ENCODE measurements at places on chromosomes 6 and 20.

DNA sequence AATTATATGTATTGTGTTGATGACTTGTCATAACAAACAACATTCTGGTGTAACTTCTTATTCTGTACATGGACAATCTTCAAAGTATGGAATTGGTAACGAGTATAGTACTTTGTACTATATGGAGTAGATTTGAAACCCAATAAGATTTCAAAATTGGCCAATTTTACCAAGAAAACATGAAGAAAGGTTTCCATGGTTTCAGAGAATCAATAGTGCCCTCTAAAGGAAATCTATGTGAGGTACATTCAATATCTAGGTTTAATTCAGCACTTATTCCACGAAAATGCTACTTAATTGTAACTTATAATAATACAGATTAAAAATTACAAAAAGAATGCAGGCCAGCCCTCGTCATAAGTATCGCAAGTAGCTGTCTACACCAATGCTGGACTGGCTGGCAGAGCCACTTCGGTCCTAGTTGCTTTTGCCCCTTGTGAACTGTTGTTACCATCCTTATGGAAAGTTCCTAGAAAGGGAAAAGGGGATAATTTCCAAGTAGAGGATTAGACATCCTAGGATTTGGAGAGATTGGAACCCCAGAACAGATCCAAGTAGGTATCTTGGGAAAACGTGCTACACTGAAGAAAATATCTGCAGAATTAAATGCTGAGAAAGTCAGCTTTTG, 70.9 kb downstream of the LCA5 start:
- DNase-seq: peak; percentile 53

DNA sequence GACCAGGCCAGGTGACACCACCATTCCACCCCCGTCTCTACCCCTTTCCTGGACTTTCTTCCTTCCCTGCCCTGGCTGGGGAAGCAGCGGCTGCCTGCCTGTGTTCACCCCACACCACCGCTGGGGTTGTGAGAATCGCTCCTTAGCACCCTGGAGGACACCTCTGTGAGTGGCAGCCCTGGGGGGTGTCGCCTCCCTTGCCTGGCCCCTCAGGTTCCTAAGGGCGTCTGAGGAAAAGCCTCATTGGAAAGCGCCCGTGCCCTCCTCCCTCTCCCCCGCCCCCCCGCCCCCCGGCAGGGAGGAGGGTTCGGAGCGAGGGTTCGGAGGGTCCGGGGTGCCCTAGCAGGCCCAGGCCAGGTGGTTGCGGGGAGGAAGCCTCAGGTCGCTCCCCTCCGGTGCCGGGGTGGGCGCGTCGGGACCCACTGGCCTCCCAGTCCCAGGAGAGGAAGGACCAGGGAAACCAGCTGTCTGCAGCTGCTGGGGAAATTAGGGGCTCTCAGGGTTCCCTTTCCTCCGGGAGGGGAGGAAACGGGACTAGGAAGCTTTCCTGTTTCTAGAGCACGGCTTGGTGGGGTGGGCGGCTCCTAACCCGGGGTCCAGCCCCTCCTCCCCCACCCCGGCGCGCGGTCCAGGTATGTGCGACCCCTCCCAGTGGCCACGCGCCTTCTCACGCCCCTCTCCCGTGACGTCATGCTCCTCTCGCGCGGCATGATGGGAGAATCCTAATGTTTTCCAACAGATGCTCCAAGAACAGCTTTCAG, at the start of gene PHACTR3:
Gene PHACTR3, plus strand, starts transcription at position 760 of the 761 bp plus-strand sequence. CDS start 475 bp downstream, outside the sequence.
- no peak for DNase-seq

DNA sequence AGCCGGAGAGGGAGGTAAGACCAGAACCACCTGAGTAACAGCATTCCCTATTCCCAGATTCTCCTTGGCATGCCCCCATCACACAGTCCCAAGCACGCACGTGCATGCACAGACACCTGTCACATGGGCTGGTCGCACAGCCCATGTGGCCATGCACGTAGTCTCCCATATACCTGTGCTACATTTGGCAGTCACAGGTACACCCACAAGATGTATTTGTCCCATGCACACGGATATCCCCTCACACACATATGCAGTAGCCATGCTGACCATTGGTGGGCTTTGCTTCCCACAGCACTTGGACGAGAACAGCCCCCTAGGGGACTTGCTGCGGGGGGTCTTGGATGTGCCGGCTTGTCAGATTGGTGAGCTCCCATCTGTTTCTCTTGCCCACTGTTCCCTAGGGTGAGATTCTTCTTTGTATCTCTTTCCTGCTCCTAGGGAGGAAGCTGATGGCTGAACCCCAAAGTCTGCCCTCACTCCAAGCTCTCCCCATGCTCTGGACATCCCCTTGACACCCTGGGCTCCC, 31.9 kb downstream of the PLCG1 start:
- DNase-seq: no peak

DNA sequence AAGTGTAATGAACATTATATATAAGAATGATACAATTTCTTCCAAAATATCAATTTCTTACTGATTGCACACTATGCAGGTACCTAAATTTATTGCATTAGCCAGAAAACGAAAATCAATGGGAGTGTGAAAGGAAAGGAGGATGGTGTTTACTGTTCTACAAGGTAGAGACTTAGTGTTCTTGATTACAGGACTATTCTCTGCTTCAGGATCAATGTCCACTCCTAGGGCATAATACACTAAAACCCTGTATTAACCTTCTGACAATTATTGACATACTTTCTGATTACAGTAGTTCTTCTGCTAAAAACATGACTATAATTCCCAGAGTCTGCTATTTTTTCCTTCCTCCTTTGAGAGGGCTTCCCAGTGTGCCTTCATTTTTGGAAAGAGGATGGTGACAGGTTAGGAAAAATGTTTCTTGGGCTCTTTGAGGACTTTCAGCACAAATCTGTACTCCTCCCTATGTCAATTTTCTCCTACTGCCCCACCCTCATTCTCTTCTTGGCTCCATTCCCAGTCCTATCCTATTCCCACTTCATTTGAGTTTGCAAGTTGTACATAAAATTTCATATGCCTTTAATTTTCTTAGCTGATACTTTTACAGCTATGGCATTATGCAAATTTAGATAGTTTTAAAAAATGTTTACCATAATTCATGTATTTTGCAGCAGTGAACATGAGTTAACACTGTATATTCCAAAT, 278.9 kb downstream of the CENPW start:
- DNase-seq: no peak

GRCh38 chr6:170529839-170530469, 23.2 kb downstream of the PSMB1 start:
- DNase-seq: peak; percentile 66

DNA sequence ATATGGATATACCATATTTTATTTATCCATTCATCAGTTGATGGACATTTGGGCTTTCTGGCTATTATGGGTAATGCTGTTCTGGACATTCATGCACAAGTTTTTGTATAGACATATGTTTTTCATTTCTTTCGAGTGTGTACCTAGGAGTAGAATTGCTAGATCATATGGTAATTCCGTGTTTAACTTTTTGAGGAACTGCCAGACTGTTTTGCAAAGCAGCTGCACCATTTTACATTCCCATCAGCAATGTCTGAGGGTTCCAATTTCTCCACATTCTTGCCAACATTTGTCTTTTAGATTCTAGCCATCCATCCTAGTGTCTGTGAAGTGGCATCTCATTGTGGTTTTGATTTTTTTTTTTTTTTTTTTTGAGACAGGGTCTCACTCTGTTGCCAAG, 20.8 kb downstream of the SRC start:
- no peak for DNase-seq

DNA sequence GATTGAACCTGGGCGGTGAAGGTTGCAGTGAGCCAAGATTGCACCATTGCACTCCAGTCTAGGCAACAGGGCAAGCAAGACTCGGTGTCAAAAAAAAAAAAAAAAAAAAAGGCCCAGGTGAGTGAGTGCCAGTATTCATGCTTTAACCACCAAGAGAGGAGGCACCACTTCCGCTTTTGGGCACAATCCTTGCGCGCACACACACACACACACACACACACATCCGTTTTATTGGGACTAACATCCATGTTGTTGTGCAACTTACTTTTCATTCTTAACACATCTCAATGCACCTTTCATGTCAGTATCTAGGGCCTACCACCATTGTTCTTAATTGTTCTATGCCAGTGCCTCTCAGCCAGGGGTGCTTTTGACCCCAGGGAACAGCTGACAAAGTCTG, 263.0 kb downstream of the CDC5L start:
- DNase-seq: no peak

DNA sequence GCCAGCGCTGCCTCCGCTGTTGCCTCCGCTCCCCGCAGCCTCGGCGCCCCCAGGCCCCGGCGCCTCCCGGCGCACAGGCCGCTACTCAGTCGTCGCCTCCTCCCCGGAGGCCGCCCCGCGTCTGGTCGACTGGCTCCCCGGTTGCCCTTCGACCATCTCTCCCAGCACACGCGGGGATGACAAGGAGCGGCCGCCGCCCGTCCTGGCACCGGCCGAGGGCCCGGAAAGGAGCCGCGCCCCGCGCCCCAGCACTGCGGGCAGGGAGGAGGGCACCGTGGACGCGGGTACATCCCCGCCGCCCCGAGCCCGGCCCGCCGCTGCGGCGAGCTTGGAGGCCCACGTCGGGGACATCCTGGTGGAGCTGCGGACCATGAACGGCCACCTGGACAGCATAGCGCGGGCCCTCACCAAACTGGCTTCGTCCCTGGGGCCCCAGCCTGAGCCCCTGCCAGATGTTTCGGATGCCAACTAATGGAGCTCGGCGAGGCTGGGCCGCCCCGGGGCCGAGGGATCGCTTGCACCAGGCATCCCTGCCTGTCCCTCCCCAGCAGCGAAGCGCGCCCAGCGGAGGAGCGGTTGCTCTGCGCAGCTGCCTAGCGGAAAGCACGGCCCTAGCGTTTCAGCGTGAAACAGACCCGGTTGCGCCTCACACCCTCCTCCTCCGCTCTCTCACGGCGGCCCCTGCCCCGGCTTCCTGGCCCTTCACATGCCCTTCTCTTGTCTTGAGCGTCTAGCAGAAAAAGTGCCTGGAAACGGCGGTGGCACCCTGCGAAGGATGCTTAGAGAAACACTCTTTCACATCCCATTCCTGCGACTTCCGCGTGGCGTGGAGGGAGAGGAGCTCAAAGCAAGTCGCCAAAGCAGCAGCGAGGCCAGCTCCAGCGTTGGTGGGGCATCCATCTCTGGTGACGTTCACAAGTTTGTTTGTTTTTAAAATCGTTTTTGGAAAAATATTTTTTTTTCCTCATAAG, 285.8 kb upstream of the SUPT3H start:
- peak; percentile 62 for DNase-seq

GRCh38 chr6:136655239-136656014, 105.2 kb upstream of the MAP7 start:
- no peak for DNase-seq

DNA sequence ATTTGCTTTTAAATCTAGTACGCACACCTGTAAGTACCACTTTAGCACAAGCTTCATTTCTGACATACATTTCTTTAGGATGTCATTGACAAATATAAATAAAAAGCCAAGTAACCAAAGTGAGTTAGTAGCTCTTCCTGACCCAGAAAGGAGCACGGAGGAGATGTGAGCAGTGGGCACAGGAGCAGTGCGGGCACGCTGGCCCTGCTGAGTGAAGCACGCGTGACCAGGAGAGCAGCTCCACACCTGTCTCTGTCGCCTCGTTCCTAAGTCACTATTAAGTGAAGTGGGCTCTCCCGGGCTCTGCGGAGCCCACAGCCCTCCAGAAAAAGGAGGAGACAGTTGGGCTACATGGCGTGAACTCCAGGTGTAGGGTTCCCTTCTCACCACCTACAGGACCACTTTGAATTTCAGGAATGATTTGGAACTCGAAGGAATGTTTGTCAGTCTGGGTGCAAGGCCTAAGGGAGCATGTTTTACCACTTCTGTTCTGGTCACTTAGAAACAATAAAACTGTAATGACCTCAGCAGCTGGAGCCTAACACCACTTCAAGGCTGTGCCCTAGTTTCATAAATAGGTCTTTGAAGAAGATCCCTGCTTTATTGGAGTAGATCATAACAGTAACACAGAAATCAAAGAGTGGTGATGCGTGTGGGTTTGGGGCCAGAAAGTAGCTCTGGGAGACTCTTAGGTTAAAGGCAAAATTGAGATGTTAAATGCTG, 95.9 kb downstream of the FAM120B start:
- DNase-seq: no peak

GRCh38 chr20:11553603-11554002, 364.1 kb upstream of the BTBD3 start:
- peak; percentile 26 for DNase-seq

DNA sequence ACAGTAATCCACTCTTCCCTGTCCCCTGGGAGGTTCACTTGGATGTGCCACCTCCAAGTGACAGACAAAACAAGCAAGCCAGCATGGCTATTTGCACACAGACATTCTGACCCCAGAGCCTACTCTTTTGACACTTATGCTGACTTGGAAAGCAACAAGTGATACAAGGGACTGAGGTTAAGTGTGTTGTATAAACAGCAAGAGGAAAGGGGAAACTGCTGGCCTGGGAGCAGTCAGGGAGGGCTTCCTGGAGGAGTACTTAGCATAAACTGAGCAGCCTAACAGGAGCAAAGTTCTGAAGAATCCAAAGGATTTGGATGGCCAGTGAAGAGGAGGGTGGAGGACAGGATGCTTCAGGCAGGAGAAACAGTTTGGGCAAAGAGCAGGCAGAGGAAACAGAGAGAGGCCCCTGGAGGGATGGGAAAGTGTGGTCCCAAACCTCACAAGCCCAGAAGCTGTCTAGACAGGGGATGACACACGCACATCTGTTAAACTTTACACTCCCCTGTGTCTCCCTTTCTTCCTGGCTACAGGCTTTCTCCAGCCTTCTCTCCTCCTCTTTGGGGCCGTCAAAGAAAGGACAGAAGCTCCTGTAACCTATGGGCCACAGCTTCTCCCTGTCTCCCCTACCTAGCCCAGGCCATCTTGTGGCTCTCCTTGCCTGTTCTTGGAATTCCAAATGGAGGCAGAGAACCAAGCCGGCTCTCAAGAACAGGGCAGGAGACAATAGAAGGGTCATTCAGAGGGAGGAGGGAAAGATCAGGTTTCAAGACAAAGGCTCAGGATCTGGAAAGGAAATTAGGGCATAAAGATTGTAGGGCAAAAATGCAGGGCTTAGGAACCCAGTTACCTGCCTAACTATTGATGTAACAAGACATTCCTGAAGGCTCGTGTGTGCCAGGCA, 19.3 kb downstream of the SULF2 start:
- peak; percentile 20 for DNase-seq

DNA sequence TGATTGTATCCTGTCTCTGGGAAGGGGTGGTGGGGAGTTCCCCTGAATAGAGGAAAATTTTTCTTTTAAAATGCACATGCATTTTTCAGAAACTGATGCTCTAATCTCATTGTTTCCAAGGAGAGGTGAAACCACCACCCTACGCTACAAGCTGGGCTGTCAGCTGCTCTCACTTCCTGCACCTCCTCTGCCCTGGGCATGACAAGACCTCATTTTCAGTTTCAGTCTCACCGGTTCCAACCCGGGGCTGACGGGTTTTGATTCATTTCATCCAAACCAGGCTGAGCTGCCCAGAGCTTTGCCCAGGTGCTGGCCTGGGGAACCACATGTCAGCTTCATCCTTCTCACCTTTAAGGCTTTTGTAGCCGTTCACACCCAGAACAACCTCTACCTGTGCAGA, 99.7 kb downstream of the EYA2 start:
- no peak for DNase-seq

DNA sequence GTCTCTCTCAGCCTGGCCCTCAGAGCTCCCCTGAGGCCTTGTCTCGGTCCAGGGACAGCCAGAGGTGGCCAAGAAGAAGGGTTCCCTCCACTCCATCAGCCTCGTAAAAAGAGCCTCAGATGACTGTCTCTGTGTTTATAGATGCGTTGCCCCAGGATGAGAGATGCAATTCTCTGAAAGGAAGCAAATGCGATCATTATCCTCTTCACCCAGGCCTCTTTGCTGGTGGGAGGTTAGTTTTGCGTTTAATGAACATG, 90.4 kb downstream of the YTHDF1 start:
- no peak for DNase-seq
